Astrocyte of the cerebellum (primary cell): ENCODE measurements at places on chromosomes 6 and 20.

- no peak for DNase-seq
These were observed 353.9 kb downstream of the BCKDHB start for GRCh38 chr6:80460257-80460865.

DNA sequence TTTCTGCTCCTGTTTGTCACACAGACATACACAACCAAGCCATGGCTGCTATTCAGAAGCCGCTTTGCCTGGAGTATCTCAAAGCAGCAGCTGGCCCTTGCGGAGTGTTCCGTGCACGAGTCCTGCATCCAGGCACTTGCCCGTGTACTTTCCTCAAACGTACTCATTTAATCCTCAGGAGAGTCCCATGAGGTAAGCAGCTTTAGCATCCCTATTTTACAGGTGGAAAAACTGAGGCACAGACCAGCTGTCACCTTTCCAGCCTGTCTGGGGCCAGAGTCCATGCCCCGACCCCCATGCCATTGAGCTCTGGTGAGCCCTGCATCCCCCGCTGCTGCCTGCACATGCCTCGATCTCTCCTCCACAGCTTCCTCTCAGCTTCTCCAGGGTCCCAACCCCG lies 130.0 kb downstream of the ERMARD start:
- no peak for DNase-seq

DNA sequence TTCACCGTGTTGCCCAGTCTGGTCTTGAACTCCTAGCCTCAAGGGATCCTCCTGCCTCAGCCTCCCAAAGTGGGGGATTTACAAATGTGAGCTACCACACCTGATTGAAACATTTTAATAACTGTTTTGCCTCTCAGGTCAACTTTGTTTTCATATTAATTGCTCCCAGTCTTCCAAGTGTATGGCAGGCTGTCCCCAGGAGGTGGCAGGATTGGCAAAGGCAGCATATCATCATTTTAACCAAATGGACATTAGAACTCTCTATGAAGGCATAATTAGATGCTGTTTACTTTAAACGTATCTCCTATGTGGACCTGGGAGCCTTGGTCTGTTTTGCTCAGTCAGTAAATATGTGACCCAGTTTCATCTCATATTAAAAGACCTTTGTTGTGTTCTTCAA lies 59.2 kb upstream of the CSE1L start:
- DNase-seq = no peak

GRCh38 chr6:169626169-169626568 lies 75.7 kb downstream of the WDR27 start:
- DNase-seq = no peak

- DNase-seq = no peak
These were observed 10.6 kb downstream of the RNF182 start for GRCh38 chr6:13935190-13935880.

DNA sequence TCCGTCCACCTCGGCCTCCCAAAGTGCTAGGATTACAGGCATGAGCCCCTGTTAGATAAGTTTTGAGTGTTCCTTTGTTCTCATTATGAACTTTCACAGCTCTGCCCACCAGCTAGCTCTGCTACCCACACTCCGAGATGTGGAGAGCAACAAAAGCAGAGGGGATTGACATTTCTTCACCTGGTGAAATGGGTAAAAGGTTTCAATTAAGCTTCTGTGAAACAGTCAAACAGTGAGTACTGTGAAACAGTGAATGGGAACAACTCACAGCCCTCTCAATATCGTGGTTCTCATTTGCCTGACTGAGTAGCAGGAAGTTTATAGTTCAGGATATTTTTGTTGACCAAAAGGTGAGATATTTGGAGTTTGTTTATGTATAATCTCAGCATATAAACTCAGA lies 412.8 kb downstream of the CD83 start:
- no peak for DNase-seq

- DNase-seq = no peak
These were observed 54.4 kb downstream of the OTOR start for GRCh38 chr20:16802652-16802935.

DNA sequence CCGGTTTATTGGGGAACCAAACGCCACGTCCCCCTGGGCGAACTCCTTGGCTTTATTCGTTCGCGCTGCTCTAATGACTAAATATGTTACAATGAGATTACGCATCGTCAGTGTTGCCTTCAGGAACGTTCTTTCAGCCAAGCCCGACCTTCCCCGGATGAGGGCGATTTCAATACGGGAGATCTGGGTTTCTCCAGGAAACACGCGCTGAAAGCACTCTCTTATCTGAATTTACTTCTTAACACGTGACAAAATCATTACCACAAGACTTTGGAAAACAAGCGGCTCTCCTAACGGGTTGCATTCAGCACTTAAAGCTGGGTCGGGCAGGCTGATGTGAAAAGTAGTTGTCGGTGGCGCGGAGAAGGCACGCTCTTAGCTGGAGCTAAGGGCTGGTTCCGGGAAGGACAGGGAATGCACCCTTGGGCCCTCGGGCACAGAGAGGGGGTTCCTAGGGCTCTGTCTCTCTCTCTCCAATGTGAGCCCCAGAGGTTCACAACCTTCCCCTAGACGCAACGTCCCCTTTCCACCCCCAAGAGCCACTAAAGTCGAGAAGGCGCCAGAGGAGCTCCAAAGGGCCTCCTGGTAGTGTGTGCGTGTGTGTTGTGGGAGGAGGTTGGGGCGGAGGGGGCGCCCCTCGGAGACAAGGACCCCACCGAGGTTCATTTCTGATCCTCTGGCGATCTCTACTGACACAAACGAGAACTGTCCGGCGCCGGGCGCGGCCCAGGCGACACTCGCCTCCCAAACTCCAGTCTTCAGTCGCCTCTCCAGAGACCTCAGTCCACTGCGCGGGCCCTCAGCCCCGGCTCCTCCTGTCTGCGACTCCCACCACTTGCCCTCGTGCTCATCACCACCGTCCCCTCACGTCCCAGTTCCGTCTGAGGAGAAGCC lies 7.1 kb upstream of the NKX2-2 start:
- no peak for DNase-seq

DNA sequence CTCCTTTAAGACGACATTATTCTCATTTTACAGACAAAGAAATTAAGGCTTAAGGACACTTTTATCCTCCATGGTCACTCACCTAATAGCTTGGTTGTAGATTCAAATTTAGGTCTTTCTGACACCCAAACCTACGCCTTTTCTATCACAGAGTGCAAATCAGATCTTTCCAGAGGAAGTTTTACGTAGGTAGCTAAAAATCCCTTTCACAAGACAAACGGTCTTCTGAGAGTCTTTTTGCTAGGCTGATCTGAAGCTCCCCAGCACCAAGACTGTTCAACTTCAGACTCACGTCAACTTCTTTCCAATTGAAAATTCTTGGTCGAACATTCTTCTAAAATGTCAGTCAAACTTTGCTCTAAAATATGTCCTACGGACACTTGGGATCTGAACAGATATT lies 46.5 kb downstream of the BLOC1S5 start:
- DNase-seq = no peak
